ENCODE measurements at places on chromosomes 4 and X.

GRCh38 chr4:52612341-52612740, 46.8 kb downstream of the USP46 start:
- no peak for DNase-seq

DNA sequence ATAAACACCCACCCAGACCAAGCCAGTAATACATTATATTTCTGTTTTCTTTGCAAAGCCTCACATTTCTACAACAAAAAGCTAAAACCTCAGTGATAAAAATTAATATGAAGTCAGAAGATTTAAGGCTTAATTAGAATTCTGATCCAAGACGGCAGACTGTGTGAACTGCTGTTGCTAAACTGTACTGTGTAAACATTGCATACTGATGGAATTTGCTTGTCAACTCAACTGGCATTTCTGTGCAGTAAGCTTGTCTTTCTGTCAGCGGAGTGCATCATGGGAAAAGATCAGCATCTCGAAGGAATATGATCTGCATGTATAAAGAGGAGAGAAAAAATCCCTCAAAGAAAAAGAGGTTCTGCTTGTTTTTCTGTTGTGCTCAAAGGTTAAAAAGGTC, 69.4 kb upstream of the SPANXB1 start:
- no peak for DNase-seq

- no peak for DNase-seq
Measured at GRCh38 chrX:153922932-153923857, 2.9 kb downstream of the ARHGAP4 start.

- DNase-seq: no peak
Measured at GRCh38 chr4:73421708-73422457, 14.1 kb upstream of the AFP start.

DNA sequence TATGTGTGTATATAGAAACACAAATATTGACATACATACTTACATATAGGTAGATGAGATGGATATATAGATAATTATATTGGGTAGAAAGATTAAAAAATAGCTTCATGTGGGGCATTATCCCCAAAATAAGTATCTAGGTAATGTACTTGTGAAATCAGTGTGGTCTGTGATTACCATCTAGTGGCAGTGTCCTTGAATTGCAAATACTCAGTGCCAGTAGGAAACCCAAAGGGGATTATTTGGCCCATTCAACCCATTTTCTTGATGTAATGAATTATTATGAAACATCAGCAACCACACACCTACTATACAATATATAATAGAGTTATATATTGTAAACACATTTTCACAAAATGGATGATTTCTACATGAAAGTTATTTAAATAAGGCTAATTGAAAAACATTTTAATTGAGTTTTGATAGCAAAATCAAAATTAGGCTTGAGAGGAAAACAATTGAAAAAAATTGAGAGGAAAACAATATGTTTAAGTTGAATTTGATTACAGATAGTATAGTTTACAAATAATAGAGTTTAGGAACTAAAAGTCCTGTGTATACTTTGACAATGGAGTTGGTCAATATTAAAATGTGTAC, 389.4 kb downstream of the GALNTL6 start:
- no peak for DNase-seq

DNA sequence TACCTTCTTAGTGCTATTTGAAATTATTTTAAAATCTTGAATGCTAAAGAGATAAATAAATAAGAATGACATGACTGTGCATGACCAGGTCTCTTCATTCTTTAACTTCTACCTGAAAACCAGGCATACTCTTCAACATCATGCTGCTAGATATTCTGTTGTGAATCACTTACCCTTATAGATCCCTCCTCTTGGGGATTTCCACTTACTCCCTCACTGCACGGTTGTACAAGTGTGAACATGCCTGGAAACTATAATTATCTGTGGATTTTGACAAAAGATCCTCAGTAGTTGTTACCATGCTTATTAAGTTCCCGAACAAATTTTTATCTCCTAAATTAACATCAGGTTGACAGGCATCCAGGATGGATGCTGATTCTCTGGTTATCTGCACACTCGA, 54.3 kb downstream of the ADGRL3 start:
- no peak for DNase-seq

GRCh38 chrX:56986138-56986537, 9.2 kb downstream of the SPIN3 start:
- DNase-seq: no peak

GRCh38 chr4:74451214-74451661, 6.3 kb downstream of the AREG start:
- DNase-seq: no peak

- DNase-seq: no peak
Measured at GRCh38 chr4:104022831-104023230, 303.0 kb upstream of the TACR3 start.

- no peak for DNase-seq
Measured at GRCh38 chrX:53286171-53286570, 4.8 kb upstream of the IQSEC2 start.

DNA sequence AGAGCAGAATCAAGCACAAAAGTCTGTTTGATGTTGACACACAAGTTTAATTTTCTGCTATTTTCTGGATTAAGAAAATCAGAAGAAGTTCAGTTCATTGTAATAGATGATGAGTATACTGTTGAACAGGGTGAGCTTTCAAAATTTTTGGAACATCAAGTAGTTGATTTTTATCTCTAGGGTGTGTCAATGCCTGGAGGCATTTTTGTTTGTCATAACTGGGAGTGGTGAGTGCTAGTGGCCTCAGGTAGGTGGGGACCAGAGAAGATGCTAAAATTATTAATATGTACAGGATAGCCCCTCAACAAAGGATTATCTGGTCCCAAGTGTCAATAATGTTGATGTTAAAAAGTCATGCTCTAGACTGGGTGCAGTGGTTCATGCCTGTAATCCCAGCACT, 279.7 kb upstream of the GNPDA2 start:
- DNase-seq: no peak

DNA sequence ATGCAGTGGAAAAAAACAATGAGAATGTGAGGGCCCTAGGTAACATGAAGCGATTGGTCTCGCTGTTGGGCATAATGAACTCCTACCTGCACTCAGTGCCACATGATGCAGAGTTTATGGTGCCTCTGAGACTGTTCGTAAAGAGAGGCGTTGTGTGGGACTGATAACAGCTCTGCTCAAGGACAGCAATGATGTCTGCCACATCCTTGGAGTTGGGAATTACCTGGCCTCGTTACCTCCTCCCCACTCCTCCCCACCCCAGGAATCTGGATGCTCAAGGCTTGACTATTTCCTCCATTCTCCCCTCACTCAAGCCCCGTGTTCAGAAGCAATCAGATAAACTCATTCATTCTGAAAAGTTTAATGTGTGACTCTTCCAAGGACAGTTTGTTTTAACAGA, 148.0 kb upstream of the JADE1 start:
- no peak for DNase-seq

- no peak for DNase-seq
Measured at GRCh38 chr4:180870623-180871022, 1372.6 kb upstream of the TENM3 start.

GRCh38 chr4:183915976-183916375, 10.9 kb downstream of the STOX2 start:
- no peak for DNase-seq
